ENCODE measurements at places on chromosomes 2 and 18. TPM values are rescaled to one million over a fixed set of nuclear protein-coding genes. Genes with fewer than 3 reads are reported as not detected.

The CHAC2 gene
- total RNA-seq, result 5.0 TPM

The CD207 gene
- total RNA-seq, result not detected

The RAB6C gene
- total RNA-seq, result not detected

The CYP27C1 gene
- 0.26 TPM for total RNA-seq

The RGPD3 gene
- 0.26 TPM for total RNA-seq

The INHBB gene
- total RNA-seq, result 0.53 TPM

The TUBB8B gene
- total RNA-seq, result not detected

The IL36A gene
- 6.3 TPM for total RNA-seq

The ANKRD30BL gene
- not detected for total RNA-seq

The TXNDC2 gene
- total RNA-seq, result under 0.01 TPM

The ITGB6 gene
- 21.1 TPM for total RNA-seq

The ALK gene
- not detected for total RNA-seq

The COBLL1 gene
- total RNA-seq, result 10.5 TPM

The AGPS gene
- total RNA-seq, result 34.8 TPM

The INPP1 gene
- 7.9 TPM for total RNA-seq

The CXCR1 gene
- not detected for total RNA-seq

The KIAA2012 gene
- not detected for total RNA-seq

The AQP12A gene
- not detected for total RNA-seq

The SH3RF3 gene
- total RNA-seq, result 0.51 TPM

The CRYGD gene
- total RNA-seq, result not detected

The OTOF gene
- total RNA-seq, result not detected

The DSG1 gene
- 0.64 TPM for total RNA-seq

DNA sequence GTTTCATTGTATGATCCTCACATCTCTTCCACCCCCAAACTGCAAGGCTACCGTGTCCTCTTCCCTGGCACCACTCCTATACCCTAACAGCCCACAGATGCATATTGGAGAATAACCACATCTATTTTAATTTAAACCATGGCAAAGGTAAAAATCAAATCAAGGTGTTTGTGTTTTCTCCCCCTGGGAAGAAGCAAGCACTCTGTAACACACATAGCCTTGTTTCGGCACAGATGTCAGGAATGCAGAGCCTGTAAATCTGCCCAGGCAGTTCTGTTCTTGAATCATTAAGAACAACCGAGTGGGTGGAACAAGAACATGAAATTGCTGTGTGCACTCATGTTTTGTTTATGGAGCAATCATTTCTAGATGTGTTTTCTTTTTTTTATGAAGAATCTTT lies 6.8 kb upstream of the COX7A2L start:
- peak; percentile 68 for DNase-seq

DNA sequence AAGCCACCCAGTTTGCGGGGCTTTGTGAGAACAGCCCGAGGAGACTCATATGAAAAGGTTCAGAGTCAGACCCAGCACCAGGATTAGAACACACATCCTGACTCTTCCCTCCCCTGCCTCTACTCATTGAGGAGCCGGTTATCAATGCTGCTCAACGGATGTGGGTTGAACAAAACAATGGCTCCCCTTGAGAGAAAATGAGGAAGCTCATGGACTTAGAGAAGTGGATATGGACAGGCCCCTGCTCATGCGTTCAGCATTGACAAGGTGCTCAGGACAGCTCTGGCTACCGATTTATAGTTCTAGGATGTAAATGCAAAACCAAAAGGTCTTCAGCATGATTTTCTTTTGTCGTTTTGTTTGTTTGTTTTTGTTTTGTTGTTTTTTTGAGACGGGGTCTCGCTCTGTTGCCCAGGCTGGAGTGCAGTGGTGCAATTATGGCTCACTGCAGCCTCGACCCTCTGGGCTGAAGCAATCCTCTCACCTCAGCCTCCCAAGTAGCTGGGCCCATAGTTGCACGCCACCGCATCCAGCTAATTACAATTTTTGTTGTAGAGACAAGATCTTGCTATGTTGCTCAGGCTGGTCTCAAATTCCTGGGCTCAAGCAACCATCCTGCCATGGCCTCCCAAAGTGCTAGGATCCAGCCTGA lies 32.0 kb upstream of the AGAP1 start:
- no peak for DNase-seq

DNA sequence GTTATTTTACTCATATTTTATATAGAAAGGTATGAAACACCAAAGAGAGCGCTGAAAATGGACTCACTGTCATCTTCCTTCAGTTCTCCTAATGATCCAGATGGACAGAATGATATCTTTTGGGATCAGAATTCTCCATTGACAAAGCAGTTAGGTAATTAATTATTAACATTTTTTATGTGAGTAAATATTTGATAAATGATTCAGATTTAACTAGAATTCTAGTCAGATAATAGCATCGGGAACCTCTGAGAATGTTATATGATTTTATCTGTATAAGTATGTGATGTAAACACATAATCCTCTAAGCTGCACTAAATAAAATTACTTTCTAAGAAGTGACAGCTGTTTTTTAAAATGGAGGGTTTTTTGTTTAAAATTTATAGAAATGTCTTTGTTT lies 2.0 kb downstream of the ETAA1 start:
- DNase-seq, result no peak

- DNase-seq, result peak; percentile 76
Observed at GRCh38 chr18:63074981-63075404, 244.6 kb downstream of the BCL2 start.

GRCh38 chr2:218863021-218863520 lies 3.5 kb downstream of the WNT6 start:
- no peak for DNase-seq

GRCh38 chr2:176163672-176164056 lies 6.6 kb downstream of the HOXD3 start:
- DNase-seq, result no peak

GRCh38 chr2:59590798-59591197 lies 962.7 kb downstream of the BCL11A start:
- DNase-seq, result no peak

DNA sequence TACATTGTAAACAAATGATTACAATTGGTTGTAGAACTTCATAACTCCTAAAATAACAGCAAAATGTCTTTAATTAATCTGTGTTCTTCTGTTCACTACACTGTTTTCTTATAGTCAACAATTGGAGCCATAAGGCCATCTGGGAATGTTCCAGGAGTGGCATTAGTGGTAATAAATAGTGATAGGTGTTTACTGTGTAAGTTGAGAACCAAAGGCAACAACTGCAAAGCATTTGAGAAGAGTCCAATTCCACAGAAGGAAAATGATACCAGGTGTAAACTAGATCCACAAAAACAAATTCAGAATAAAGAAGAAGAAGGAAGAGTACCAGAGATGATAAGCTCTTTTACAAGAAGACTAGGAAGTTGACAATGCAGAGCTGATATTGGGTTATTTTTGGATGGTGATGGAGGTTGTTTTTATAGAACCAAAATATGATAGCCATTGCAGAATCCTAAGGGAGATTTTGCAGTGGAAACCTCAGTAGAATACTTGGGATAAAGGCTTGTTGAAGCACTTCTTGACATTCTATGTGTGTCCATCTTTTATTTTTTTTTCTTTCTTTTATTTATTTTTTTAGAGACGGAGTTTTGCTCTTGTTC lies 52.9 kb downstream of the ANTXR1 start:
- DNase-seq, result no peak

DNA sequence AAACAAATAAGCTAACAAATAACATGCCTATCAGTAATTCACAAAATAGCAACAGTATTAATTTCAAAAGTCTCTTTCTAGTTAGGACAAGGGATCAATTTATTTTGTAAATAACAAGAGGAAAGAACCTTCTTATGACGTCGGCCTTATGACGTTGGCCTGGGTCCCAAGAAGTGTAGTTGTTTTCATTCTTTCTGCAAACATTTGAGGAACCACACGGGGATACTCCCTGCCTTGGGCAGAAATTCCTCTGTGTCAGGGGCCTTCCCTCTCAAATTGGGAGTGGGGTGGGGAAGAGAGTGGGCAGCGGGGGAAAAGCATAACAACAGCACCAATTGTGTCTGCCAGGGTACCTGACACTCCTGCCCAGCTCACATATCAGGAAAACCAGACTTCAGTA lies 1.3 kb downstream of the CCDC68 start:
- peak; percentile 35 for DNase-seq

GRCh38 chr18:44848644-44849335 lies 168.1 kb downstream of the SETBP1 start:
- no peak for DNase-seq

DNA sequence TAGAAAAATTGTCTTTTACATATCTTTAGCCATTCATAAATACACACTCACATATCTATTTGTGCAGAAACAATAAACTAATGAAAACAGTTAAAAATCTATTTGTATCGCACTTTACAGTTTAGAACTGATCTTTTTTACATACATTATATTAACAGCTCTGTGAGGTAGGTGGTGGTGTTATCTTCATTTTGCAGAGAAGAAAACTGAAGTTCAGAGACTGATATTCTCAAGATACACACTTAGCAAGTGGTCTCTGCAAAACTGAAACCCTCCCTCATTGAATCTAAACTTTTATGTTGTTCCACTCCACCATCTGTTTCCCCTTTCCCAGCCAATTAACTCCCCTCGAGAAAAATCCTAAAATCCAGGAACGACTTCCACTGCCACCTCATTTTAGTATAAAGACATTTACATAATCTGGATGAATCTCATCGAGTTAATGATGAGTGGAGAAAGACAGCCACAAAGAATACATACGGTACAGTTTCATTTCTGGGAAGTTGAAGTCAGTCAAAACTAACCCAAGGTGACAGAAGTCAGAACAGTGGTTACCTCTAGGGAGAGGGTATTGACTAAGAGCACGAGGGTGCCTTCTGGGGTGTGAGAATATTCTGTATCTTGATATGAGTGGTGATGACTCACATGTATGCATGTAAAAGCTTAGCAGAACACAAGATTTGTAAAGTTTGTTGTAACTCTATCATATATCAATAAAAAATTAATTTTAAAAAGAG lies 524.2 kb upstream of the TCF4 start:
- peak; percentile 85 for DNase-seq

- DNase-seq, result no peak
Observed at GRCh38 chr2:66696886-66697285, 262.0 kb downstream of the MEIS1 start.

DNA sequence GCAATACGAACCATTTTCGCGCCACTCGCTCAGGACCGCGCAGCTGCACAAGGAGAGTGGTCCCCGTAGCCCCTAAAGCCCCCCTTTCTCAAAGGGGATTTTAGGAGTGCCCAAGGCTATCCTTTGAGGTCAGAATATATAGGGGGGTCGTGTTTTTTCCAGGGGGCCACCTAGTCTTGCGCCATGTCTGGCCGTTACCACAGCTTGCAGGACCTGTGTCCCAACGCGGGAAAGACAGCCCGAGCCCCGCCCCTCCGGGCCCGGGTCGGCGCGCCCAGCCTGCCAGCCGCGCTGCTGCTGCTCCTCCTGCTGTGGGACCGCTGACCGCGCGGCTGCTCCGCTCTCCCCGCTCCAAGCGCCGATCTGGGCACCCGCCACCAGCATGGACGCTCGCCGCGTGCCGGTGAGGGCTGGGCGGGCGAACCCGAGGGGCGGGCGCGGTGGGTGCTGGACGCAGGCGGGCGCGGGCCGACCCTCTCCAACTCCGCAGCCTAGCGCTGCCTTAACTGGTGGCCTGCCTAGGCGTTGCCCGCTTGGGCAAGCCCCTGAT lies at the start of gene CDCA7:
Gene CDCA7 (plus strand): TSS at position 291 of the 550 bp plus-strand sequence. CDS start 92 bp downstream, at position 383.
- peak; percentile 33 for DNase-seq

DNA sequence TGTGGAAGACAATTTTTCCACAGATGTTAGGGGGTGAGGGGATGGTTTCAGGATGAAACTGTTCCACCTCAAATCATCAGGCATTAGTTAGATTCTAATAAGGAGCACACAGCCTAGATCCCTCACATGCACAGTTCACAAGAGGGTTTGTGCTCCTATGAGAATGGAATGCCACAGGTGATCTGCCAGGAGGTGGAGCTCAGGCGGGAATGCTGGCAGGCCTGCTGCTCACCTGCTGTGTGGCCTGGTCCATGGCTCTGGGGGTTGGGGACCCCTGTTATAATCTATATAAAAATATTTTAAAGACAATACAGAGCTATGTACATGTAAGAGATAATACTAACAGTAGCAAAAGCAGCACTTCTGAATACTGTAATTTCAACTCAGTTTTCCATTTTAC lies 19.2 kb downstream of the CWC22 start:
- DNase-seq, result no peak

- no peak for DNase-seq
Observed at GRCh38 chr18:55158570-55158969, 199.3 kb upstream of the CCDC68 start.

DNA sequence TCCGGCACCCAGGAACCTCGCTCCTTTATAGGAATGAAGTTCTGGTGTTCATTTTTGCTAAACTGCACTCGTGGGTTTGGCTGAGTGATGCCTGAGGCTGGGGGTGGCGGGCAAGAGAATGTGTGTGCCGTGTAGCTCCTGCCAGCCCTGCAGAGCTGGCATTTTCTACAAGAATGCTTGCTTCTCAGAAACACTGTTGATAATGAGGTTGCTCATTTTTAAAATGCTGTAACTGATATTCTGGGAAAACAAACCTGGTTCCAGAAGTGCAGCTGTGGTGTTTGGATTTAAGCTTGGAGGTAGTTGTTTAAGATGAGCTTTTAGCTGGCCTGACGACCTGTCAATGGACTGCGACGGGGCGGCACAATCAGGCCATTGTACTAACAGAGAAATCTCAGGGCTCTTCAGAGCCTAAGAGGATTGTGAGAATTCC lies 511.9 kb upstream of the TNP1 start:
- DNase-seq, result no peak

GRCh38 chr2:45014016-45014702 lies 4.9 kb upstream of the SIX2 start:
- peak; percentile 50 for DNase-seq

DNA sequence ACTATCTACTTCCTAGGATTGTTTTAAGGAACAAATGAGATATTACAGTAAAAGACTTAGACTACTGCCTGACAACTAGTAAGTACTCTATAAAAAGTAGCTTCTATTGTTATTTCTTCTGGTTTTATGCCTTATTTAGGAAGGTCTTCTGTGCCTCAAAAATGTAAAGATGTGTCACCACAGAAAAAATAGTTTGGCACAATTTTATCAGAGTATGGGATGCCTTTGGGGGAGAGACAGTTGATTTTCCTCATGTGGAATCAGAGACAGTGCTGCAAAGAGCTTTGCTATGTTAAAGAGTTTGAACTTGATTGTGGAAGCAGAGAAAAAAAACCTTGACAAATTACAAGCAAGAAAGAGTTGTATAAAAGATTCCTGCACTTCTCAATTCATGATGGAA lies 98.4 kb downstream of the EHBP1 start:
- DNase-seq, result no peak

GRCh38 chr2:224472137-224472536 lies 70.2 kb upstream of the FAM124B start:
- DNase-seq, result no peak

DNA sequence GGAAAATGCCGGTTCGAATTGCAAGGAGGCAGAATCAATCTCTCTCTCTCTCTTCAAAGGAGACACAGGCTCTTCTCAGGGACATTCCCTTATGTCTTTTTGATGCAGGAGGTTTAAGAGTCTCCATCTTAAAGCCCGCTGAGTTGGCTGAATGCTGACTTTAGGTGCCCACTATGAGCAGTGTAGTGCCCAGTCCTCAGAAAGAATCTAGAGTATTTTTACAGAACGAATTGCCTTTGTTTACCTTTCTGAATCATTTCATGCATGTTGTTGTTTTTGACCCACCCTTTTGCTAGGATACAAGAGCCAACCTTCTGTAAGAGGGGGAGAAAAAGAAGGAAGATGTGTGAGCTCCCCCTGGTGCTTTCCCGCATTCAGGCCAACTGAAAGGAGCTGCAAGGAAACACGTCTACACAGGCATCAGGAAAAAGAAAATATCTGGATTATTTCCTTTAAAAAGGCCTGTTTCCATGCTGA lies 193.5 kb upstream of the TCF4 start:
- peak; percentile 82 for DNase-seq

Data from bronchial epithelial cell (primary cell).